ENCODE measurements at places on chromosomes 5 and 9.

DNA sequence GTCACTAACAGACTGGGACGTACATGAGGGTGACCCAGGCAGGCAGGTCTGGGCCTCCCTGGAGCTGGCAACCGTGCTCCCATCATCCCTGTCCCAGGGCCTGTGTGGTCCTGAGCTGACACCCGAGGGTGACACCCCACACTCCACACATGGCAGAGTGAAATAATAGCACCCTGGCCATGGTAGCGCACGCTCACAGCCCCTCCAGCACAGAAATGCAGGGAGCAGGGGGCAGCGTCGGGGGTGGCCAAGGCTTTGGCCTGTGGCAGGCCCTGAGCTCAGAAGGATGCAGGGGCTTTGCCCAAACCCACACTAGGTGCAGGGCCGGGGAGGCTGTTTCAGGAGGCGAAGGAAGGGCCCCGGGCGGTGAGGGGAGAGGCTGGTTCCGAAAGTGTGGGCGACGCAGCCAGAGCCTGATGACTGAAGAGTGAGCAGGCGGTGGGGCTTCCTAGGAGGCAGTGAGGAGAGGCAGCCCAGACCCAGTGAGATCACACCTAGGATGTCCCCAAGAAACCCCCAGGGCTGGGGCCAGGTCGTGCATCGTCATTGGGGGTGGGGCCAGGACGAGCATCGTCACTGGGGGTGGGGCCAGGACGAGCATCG is 12.9 kb downstream of the OR2V2 start:
- DNase-seq = no peak

DNA sequence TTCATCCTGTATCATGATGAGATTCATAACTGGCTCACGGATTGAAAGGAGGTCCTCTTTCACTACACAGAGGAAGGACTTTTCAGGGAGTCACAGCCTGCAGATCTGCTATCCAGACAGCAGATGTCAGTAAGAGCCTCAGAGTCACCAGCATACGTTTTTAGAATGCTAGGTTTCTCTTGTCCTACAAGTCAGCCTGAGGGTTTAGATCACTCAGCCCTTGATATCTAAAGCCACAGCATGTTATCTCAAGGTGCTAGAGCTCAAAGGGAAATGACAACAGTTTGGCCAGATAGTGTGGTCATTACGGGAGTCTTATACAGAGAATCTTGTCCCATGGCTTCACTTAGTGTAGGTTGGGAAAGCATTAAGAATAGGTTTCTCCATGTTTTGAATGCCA is 30.9 kb upstream of the SLC46A2 start:
- DNase-seq = peak; percentile 24

- no peak for DNase-seq
These were observed 8.4 kb downstream of the SMARCA2 start for GRCh38 chr9:2023532-2023931.

DNA sequence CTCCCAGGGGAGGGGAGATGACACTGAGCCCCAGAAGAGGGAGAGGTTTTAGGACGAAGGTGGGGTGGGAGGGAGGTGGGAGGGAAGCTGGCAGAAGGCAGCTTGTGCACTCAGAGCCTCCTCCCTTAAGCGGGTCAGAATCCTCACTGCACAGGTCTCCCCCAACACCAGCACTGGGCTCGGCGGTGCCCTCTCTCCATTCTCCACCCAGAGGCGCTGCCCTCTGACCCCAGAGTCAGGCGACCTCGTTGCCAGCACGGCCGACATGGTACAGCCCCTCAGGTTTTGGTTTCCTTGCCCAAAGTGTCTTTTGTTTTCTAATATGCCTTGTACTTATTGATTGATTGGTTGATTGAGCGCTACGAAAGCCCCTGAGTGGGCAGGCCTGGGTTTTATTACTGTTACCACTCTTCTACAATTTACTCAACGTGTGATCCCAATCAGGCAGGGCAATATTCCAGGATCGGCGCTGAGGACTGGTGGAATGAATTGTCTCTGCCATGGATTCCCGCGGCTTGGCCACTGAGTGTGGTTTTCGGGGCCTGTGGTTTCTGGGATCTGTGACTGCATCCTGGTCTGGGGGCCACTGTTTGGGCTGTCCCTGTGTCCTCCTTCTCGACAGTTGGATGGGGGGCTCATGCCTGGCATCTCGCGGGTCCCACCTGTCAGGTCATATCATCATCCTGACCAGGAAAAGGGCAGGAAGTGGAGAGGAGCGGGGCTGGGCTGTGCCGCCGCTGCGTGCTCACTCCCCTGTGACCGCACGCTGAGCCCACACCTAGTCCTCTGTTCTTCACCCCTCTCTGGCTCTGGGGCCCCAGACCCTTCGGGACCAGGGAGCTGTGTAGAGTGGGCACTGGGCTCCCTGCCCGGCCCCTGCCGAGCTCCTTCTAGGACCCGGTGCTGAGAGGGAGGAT is 9.6 kb upstream of the FCN2 start:
- DNase-seq = no peak

GRCh38 chr9:102631559-102631958 is 363.6 kb upstream of the CYLC2 start:
- no peak for DNase-seq

DNA sequence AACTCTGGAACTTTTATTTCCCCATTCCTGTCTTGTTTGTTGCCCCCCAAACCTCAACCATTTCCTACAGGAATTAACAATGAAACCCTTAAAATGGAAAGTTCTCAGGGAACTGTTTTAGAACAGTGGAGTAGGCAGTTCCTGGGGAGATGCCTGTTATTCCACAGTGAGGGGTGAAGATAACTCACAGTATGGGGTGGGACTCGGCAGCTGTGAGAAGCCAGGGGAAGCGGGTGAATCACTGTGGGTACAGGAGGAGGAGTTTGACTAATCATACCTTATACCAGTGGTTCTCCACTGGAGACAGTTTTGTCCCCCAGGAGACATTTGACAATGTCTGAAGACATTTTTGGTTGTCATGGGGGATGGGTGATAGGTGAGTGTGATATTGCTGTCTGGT is 36.9 kb upstream of the GLRA1 start:
- DNase-seq = no peak

GRCh38 chr5:159106193-159106568 is 6.5 kb upstream of the EBF1 start:
- DNase-seq = no peak

GRCh38 chr9:92504881-92505280 is 22.6 kb upstream of the ASPN start:
- DNase-seq = no peak

GRCh38 chr5:116395631-116396203 is 178.9 kb downstream of the SEMA6A start:
- DNase-seq = no peak

DNA sequence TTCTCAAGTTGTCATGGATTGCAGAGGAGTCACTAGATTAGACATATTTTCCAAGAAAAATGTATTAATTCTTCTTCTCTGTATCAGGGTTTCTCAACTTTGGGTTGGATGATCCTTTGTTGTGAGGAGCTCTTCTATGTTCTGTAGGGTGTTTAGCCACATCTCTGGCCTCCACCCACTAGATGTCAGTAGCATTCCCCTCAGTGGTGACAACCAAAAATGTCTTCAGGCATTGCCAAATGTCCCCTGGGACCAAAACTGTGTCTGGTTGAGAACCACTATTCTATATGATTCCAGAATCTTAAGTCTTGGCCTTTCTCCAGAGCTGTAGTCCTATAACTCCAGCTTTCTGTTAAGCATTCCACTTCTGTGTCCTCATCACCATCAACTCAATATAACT is 220.9 kb downstream of the KIAA0825 start:
- no peak for DNase-seq

GRCh38 chr5:75525344-75525743 is 13.7 kb downstream of the POLK start:
- DNase-seq = no peak

DNA sequence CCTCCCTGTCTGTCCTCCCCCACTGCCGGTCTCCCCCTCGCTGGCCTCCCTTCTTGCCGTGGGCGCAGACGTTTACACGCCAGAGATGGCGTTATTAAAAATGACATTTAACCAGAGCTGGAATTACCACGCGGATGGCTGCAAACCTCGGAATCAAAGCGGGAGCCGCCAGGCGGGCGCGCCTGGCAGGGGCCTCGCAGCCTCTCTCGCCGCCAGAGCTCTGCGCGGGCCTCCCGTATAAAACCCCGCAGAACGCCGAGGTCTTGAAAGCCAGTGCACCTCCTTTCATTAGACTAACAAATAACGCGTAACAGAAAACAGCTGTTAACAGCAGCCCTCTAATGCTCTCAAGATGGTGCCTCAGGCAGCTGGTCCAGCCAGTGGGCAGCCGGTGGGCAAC is 10.2 kb downstream of the PRRX2 start:
- DNase-seq = no peak

DNA sequence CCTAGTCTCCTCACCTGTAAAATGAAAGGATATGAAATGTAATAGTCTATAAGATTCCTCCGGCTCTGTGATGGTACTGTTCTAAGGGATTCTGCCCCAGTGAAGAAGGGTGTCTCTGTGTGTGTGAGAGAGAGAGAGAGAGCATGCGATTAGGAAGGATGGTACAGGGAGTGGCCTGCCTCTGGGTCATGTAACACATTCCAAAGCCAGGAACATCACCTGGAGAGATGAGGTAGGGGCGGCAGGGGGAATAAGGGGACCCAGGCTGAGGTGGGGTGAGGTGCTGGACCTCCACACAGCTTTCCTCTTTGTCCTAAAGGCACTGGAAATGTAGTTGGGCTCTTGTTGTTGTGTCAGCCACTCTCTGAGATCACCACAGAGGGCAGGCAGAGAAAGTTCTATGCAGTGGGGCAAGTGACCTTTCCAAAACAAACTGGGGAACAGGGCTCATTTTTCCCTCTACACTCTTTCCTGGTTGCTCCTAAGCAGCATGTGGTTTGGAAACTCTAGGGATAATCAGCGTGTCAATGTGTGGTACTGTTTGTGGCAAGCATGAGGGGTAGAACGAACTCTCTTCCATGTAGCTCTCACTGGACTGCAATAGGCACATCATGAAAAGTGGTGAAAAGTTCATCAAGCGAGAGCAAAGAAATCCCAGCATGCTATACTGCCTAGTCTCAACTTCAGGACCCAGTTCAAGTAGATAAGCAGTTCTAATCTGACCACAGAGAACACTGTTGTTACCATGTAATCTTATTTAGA is 65.0 kb downstream of the SEMA6A start:
- DNase-seq = no peak

DNA sequence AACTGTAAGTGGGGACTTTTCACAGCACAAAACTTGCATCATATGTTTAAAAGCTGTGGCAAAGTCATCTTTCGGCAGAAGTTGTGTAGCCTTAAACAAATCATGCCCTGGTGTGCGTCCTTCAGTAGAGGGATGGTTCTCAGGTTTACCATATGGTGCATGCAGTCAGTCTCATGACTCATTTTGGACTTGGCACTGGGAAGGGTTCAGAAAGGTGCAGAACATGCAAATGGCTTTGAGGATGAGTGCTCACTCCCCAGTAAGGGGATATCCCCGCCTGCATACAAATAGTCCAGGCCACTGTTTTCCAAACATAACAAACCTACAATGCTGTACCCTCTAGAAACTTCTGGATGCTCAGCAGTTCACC is 260.3 kb downstream of the NDUFS4 start:
- DNase-seq = no peak

DNA sequence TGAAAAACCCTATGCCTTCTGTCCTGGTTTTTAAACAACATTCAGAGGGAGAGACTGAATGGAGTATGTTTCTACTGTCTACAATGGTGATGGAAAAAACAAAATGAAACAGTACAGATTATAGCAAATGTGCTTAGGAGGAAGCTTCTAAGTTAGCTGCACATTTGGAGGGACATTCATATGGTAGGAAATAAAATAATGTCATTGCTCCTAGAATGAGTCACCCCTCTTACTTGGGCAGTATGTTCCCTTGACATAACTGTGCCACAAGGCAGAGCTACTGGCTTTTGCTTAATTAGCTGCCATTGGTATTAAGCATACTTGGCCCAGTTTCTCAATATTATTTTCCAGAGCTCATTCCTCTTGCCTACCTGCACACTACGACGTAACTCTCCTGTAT is 128.9 kb downstream of the GDNF start:
- DNase-seq = no peak

DNA sequence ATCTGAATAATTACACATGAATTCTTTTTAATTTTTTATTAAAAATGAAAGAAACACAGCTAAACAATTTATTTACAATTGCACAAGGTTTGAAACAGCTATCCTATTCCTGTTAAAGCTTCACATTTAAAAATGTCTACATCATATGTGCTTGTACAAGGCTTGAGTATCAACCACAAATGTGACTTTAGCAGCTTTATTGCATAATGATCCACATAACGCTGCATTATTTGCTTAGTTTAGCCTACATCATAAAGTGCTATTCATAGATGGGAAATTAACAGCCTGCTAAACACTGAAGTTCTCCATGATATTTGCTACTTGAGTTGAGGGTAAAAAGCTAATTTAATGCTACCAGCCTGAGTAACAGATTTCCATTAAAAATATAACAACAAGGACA is 45.0 kb downstream of the TRIM36 start:
- no peak for DNase-seq

GRCh38 chr9:14453286-14453685 is 139.3 kb upstream of the NFIB start:
- no peak for DNase-seq

DNA sequence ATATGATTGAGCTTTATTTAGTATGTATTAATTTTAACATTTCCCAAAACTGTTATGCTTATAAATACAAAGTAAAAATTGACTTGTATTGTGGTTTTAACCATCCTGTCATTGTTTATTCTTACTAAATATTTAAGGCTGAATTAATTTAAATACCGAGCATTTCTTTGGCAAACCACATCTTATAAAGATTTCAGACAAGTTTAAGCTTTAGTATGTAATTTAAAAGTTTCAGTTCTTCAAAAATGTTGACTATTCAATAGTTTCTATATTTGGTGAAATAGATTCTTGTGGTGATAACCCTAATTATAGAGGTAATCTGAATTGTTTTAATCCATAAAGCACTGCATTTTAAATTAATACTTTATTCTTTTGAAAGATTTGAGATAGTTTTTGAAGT is 65.5 kb downstream of the CCNH start:
- DNase-seq = no peak

DNA sequence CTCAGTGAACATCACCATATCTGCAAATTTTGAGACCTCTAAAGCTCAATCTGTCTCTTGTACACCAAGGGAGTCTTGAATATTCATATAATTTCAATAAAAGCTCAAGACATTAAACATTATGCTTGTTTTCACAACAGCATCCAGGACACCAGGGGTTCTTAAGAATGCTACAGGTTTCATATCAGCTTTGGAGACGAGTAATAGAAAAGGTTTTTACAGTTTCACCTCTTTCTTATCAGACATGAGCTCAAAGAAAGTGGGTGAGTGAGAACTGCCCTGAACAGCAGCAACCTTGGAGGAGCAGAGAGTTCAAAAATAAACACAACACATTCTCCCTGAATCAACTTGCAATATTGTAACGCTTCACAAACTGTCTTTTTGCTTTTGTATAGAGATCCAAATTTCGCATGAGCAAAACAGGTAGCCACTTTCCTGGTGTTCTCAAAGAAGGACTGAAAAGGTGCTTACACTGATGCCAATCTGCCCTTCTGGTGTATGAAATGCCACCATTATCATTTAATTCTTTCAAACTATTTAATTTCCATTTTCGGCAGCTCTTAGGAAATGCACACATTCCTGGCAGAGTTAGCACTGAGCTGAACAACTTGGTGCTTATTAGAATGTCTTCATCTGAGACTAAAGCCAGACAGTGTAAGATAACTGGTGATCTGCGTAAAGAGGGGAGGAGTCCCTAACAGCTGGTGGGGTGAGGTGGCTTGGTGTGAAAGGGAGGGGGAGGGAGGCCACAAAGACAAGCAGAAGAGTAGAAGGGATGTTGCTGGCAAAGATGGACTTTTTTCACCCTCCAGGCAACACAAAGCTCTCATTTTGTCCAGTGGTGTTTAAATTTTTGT is 535.3 kb downstream of the PDE4D start:
- no peak for DNase-seq

- no peak for DNase-seq
These were observed 7.5 kb upstream of the SLC12A7 start for GRCh38 chr5:1119312-1119831.
